ENCODE measurements at places on chromosomes 13 and 19.
A peak's percentile ranks its signal among the peaks of the same experiment; 100 is the strongest.

- DNase-seq = no peak
Measured at GRCh38 chr13:67620665-67621064, 390.5 kb upstream of the PCDH9 start.

GRCh38 chr13:75153386-75153785, 328.6 kb downstream of the TBC1D4 start:
- DNase-seq = no peak

DNA sequence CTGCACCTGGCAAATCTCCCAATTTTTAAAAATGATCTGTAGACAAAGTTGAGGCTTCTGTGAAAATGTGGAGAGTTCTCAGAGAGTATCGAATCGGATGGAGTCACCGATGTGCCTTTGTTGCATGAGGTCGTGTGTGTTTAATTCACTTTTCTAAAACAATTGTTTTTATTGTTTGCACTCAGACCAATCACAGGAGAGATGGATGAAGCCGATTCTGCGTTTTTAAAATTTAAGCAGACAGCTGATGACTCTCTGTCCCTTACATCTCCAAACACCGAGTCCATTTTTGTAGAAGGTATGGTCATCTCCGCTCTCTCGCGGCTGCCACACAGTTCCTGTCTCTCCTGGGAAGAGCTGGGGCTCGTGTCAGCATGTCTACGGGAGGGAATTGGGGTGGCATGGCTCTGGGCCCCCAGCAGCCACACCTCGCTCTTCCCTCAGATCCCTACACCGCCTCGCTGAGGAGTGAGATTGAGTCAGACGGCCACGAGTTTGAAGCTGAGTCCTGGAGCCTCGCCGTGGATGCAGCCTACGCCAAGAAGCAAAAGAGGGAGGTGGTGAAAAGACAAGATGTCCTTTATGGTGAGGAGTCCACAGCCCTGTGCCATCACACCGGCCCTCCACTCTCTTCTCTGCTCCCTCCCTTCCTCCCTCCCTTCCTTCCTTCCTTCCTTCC, 47.2 kb downstream of the PEX11G start:
- DNase-seq = no peak

DNA sequence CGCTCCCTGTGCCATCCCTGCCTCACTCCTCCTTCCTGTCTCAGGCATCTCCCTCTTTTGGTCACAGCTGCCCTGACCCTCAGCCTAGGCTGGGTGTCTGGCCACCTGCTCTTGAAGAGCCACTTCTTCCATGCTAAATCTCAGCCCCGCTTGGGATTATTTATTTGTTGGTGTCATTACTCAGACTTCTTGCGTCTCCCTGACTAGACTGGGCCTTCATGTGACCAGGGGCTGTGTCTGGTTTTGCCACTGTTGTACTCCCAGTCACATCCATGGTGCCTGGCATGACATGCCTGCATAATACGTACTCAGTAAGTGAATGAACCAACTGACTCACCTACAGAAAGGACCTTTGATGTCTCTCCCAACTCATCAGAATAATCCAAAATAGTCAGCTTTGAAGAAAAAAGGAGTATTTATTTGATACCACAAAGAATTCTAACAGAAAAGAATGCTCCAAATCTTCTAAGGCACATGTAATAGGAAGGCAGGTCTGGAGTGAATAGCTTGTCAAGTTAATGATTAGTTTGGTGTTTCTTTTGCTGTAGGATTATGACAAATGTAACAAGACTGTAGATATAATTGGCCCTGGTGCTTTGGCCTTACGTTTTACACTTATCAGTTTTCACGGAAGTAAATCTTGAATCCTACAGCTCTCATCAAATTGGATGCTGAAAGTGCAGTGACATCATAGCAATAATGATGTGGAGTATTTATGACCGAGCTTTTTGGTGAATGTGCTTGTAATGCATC, 84.0 kb downstream of the ALOX5AP start:
- DNase-seq = no peak

GRCh38 chr13:100854006-100854405, 179.4 kb upstream of the TMTC4 start:
- no peak for DNase-seq

DNA sequence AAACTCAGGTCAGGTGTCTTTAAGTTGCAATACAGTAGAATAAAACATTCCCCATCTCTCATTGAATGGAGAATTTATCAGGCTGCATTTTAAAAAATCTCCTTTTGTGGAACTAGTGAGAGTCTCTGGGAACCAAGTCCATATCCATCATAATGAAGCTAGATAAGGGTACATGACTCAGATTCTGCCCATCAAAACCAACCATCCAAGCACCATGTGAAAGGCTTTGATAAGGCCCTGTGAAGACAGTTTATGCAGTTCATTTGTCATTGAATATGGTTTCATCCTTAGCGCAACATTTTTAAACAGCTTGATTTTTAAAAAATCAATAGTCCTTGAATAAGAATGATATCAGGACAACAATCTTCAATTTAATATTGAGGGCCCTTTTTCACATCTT, 56.3 kb upstream of the DIAPH3 start:
- no peak for DNase-seq

DNA sequence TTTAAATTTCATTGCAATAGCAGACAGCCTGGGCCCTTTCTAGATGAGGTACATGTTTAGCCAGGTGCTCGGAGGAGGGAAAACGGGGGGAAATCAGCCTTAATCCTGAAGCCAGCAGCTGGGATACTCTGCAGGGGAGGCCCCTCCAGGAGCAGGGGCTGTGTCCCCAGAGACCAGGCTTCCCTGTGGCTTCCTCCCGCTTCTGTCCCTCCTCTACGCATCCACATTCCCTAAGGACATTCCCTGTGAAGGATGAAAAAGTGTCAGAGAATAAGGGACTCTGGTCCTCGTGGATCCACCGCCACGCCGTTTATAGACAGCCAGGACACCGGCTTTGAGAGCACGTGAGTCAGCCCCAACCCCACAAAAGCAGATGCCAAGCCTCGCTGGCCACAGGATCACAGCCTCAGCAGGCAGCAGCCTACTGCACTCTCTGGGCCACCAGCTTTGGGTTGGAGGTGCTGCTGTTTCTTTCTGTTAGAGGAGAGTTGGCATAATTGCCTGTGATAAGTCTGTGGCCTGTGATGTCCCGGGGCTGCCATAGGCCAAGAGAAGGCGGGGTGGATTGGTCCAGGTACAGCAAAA, 36.7 kb upstream of the RANBP3 start:
- DNase-seq = no peak

GRCh38 chr13:45105895-45106294, 14.4 kb upstream of the GTF2F2 start:
- no peak for DNase-seq

DNA sequence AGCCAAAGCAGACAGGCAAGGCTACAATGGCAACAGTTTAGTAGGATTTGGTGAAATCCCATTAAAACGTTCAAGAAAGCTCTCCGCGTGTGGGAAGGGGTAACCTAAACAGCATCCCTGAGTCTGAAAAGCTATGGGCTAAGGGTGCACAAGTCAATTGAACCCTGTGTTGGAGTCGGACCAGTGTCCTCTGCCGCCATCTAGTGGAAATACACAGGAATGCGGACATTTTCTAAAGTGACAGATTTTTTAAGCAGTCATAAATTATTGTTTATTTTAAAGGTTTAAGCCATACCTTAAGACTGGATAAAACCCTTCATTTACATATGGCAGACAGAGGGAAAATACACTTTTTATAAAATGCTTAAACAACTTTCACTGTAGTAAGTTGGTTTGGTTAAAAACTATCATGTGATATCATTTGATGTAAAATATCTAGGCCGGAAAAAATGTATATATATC, 26.5 kb upstream of the LSM14A start:
- DNase-seq = peak; percentile 70

GRCh38 chr13:46804391-46804815, 7.4 kb upstream of the ESD start:
- no peak for DNase-seq

GRCh38 chr13:30401347-30401746, 20.9 kb upstream of the UBE2L5 start:
- DNase-seq = no peak

GRCh38 chr19:53908106-53908934, 758 bp upstream of the CACNG7 start:
- DNase-seq = peak; percentile 37

DNA sequence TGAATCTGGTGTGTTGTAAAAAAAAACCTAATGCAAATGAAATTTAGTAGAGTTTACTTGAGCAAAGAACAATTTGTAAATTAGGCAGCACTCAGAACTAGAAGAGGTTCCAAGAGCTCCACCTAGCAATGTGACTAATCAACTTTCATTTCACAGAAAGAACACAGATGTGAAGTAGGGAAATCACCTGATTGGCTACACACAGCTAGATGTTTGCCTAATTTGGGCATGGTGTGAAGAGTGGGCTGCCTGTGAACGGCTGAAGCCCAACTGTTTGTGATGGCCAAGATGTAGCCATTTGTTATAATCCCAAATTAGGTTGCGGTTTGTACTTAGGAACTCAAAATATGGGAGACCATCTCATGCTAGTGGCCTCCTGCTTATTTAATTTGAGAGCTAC, 724.4 kb upstream of the SLITRK5 start:
- no peak for DNase-seq

- no peak for DNase-seq
Measured at GRCh38 chr19:1471515-1472160, 7.4 kb downstream of the C19orf25 start.

DNA sequence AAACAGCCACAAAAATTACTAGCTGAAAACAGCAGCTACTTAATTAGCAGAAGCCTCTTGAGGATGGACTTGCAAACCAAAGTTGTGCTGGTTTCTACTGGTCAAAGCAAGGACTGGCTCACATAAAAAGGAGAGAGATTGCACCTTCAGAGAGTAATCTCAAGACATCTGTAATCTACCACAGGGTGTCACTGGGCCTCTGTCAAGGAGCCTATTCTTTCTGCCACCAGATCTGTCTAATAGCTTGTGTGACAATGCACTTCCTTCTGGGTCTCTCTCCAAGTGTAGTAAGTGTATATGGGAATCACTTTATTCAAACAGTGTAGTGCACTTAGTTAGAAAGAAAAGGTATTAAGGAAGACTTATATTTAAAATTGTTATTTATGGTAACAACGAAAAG, 24.4 kb upstream of the ZNF561 start:
- no peak for DNase-seq

DNA sequence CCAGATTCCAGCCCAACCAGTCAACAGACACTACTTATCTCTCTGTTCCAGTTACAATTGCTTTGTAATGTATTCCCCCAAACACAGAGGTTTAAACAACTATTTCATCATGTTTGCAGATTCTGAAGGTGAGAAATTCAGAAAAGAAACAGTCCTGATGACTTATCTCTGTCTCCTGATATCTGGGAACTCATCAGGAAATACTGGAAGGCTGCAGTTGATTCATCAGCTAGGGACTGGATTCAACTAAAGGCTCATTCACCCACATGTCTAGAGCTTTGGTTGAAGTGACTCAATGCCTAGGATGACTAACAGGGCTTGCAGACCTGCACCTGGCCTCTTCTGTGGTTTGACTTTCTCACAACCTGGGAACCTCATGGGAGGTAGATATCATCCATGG, 56.6 kb upstream of the GPC6 start:
- DNase-seq = no peak

DNA sequence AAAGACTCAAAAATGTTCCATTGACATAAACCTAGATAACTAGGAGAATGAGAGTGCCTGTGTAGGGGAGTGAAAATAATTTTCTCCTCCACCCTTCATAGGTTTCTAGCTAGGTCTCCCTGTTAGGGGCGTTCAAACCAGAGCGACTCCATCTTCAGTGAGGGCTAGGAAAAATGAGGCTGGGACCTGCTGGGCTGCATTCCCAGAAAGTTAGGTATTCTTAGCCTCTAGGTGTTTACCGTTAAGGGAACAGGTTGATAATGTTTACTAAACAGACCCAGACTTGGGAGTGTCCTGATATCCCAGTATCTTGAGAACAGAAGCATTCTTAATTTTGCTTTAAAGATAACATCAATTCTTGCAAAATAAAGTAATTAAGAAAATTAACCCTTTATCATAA, 20.1 kb downstream of the PABPC3 start:
- DNase-seq = no peak

GRCh38 chr19:45638930-45639729, at the start of gene EML2:
EML2 (minus strand) TSS chr19:45639397; CDS start chr19:45639376, 21 bp downstream.
- DNase-seq = peak; percentile 50

DNA sequence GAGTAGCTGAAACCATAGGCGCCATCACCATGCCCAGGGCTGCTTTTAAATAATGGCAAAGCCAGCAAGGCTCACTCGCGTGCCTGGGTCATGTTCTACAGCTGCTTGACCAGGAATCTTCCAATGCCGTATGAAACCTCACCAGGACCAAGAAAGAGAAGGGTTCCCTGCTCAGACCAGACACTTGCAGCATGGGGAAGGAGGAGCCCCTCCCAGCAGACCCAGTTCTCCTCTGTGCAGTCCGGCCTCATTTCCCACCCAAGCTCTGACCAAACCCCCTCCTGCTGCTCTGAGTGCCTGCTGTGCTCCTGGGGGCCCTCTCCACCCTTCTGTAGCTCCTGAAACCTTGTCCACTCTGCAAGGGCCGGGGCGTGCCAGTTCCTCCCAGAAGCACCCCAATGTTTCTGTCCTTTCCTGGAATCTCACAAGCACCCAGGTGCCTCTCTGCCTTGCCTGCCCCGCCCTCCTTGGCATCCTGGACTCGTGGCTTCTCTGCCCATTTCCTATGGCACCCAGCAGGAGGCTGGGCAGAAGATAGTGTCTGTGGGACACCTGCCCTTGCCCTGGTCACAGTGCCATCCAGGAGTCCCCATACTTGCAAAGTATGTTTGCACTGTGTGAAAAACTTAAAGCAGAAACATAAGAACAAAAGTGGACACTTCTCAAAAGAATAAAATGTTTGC, 6.8 kb upstream of the SLC7A9 start:
- no peak for DNase-seq

DNA sequence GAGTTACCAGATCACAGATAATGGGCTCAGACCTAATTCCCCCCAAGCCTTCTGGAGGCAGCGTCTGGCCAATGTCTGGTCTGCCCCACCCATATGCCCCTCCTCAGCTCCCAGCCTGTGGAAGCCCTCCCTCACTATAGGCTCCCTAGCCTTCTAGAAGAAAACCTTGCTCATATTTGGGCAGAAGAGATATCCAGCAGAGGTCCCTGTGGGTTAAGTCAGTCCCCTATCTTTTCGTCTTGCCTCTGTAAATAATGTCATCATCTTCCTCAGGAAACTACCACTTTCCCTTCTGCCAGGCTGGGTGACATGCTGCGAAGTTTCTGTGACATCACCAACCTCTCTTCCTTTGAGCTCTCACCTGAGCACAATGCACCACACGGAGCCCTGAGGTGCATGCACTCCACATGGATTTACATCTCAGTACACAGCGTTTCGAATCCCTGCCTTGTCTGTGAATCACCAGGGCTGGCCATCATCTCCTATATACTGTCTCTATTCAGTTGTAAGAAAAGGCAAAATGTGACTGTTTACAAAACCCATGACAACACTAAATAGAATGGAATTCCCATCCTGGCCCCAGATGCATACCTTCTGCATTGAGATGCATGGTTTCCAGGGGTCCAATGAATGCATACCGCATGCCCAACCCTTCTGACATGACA, 112.8 kb downstream of the CRYL1 start:
- no peak for DNase-seq

DNA sequence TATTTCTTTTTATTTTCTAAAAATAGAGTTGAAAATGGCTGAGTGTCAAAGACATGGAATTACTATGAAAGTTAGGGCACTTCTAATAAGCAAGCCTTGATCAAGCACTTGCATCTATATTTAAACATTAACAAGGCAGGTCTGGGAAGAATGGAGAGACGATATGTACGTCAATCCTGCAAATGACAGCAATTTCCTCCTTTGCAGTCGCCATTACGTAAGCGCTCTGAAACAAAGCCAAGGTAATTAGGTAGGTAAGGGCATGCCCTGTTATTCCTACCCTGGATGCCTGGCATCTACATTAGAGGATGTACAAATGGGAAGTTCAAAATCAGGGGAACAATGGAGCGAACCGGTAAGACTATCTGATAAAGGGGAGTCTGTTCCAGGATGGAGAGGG, 664.0 kb upstream of the ARGLU1 start:
- no peak for DNase-seq

All from CD4-positive, alpha-beta T cell treated with Interleukin-4 for 1 hour (primary cell).